ENCODE measurements at places on chromosomes 16 and 17. TPM values are rescaled to one million over a fixed set of nuclear protein-coding genes. Genes with fewer than 3 reads are reported as not detected.

GRCh38 chr17:50865060-50865867 lies 890 bp downstream of the TOB1 start:
- no peak for DNase-seq

DNA sequence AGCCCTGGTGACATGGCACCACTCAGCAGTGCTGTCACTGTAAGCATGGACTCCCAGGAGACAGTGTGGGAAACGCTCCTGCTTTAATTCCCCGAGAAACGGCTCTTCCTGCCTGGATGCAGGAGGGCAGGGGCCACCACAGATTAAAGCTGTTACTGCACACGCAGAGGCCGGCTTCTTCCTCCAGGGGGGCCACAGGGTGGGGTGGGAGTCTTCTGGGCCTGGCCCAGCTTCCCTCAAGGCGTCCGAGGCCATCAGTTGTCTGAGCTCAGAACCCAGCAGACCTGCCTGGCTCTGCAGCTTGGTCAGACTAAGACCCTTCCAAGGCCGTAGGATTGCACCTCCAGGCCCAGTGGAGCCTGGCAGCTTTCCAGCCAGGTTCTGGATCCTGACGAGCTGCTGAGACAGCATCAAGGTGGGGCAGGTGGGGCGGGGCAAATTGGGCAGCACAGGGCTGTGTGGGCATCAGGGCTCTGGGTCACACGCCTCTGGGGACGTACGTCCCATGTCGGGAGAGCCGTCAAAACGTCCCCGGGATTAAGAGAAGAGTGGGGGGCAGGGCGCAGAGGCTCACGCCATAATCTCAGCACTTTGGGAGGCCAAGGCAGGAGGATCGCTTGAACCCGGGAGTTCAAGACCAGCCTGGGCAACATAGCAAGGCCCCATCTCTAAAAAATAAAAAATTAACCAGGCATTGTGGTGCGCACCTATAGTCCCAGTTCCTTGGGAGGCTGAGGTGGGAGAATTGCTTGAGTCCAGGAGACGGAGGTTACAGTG lies 5.0 kb upstream of the CAPN15 start:
- no peak for DNase-seq

DNA sequence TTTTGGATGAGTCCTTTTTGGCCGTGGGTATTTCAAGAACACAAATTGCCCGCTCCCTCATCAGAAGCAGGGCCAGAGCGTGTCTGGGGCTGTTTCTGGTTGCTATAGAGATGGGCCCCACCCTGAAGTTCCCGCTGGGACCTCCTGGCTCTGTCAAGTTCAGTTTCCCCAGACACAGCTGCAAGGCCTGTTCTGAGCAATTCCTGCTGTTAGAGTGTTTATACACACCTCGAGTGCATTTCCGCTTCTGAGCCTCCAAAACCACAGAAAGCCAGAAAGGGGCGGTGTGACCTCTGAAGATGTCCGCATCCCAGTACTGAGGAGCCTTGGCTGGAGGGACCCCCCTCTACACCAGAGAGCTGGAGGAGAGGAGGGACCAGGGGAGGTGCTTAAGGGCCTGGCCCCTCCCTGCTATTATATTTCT lies 9.3 kb upstream of the WBP2 start:
- DNase-seq, result peak; percentile 84

- no peak for DNase-seq
These were observed 24.8 kb downstream of the FLYWCH1 start for GRCh38 chr16:2936436-2937011.

DNA sequence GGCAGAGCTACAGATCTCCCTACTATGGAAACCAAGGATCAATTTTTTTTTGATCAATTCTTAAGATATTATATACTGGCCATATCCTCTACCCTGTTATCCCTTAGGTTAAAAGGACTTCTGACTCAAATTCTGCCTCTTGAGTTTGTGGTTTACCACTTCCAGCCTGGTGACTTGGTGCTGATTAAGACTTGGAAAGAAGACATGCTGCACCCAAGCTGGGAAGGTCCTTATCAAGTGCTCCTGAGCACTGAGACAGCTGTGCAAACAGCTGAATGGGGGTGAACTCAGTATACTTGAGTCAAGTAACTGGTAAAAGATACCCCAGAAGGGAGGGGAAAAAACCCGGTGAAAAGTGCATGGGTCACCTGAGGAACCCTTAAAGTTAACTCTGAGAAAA lies 20.5 kb upstream of the SPACA3 start:
- DNase-seq, result no peak

DNA sequence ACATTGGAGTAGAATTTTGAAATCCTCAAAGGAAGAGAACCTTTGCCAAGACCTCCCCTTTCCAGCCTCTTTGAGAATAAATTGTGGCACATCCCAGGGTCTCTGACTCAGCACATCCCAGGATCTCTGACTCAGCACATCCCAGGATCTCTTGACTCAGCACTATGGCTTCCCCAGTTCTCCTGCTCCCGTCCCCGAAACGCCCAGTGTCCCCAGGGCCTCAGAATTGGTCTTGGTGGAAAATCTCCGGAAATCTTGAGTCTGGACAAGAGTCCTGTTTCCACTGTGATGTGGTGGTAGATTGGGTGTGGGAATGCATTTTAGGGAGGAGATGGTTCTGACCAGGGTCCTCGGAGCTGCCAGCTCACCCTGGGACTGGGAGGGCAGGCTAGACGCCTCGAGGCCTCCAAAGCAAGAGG lies 19.2 kb downstream of the PLXDC1 start:
- DNase-seq, result no peak

DNA sequence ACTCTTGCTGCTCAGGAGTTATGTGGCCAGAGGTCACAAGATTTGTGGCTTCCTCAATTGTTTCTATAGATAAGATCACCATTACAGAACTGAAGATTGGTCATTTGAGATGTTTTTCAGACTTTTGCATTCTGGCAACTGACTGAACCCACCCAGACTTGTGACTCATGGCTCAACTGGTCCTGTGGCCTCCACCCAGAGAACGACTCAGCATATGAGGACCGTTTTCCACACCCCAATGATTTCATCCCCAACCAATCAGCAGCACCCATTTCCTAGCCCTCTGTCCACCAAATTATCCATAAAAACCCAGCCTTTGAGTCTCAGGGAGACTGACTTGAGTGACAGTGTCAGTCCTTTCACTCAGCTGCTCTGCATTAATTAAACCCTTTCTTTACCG lies 143.2 kb upstream of the ASIC2 start:
- DNase-seq, result no peak

Gene PHKG2
- 12.6 TPM for total RNA-seq

Gene TMC8
- 4.3 TPM for total RNA-seq

- DNase-seq, result no peak
These were observed 73.1 kb upstream of the KIFC3 start for GRCh38 chr16:57875347-57875746.

Gene KCNH4
- 0.24 TPM for total RNA-seq

Gene KRTAP2-3
- total RNA-seq, result not detected

GRCh38 chr17:57612202-57613071 lies 132.7 kb downstream of the CCDC182 start:
- no peak for DNase-seq

Gene FOXN1
- total RNA-seq, result not detected

- no peak for DNase-seq
These were observed 3.3 kb downstream of the POLR3E start for GRCh38 chr16:22300427-22301071.

GRCh38 chr16:67936880-67937605 lies 393 bp upstream of the PSMB10 start:
- no peak for DNase-seq

Gene ZSCAN10
- not detected for total RNA-seq

DNA sequence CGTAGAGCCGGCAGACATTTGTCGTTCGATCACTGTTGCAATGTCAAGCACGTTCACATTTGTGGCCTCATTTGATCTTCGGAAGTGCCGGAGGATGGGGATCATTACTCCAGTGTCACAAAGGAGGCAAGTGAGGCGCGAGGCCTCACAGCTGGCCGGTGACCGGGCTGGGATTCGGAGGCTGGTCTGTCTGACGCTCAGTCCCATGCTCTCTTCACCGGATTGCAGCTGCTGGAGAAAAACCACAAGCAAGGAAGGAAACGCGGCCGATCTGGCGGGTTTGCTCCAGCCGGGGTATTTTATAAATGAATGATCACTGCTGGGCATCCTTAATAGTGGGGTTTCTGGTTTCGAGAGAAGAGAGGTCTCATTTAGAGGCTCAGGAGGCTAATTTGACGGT lies 127.8 kb downstream of the OR1D5 start:
- no peak for DNase-seq

DNA sequence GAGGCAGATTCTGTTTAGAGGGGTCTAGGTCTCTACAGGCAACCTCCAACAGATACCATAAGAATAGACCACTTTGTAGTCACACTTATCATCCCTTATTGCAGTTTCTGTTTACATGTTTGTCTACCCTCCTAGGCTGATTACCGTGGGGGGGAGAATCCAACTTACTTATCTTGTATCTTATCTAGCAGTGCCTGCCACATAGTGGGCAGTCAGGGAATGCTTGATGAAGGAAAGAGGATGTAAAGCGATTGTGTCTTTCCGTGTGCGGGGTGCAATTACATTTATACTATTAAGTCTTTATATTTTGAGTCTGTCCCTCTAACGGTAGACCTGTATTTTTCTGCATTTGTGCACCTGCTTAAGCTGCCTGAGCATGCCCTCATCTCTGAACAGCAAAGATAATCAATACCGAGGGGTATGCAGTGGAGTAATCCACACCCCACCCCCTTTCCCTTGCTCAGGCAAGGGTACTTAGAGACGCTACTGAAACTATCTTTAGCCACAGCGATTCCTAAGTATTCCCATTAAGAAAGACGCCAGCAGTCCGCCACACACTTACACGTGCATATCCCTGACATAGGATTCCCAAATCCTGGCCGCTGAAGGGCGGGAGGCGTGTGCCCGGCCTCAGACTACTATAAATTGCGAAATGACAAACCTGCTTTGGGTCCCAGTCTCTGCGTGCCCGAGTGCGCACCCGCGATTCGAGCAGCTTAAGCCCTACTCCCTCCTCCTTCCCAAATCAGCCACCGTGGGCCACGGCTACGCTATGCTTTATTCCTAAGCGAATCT lies 635 bp upstream of the AATF start:
- no peak for DNase-seq

All from Right ventricle myocardium inferior (tissue), 1 donor.